H4 (cell line): ENCODE measurements at places on chromosomes 1 and 21.

DNA sequence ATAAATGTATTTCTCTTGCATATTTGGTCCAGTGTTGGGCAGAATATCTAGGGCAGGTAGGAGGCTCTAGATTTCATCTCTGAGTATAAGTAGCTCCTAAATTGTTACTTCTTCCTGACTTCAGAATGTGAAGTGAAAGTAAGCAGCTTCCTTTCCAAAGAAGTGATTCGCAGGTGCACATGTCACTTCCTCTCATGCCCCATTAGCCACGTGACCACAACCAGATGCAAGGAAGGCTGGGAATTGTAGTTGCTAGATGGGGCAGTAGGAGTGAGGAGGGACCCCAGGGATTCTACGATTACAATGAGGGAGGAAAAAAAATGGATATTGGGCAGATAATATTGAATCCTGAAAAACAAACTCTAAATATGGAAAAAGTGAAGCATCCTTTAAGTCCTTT is 113.2 kb upstream of the CYYR1 start:
- peak; percentile 84 for DNase-seq

GRCh38 chr1:50251702-50252101 is 143.0 kb downstream of the ELAVL4 start:
- no peak for DNase-seq

- no peak for DNase-seq
These were observed 16.2 kb downstream of the ROR1 start for GRCh38 chr1:63789856-63790605.

DNA sequence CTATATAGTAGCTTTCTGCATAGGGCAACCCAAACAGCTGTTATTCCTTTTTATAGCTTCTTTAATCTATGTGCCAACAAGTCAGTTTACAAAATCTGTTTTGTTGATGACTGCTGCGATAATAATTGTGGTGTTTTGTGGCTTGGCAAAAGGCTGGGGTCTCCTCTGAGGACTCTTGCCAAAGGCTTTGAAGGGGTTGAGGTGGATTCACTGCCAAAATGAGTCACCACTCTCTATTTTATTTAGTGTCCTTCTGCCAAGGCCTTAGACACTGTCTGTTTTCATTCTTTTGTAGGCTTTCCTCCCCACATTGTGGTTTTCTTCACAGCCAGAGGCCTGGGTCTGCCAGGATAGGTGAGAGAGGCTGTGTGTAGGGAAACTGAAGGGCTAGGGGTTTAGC is 161.8 kb downstream of the NFIA start:
- DNase-seq = peak; percentile 85

DNA sequence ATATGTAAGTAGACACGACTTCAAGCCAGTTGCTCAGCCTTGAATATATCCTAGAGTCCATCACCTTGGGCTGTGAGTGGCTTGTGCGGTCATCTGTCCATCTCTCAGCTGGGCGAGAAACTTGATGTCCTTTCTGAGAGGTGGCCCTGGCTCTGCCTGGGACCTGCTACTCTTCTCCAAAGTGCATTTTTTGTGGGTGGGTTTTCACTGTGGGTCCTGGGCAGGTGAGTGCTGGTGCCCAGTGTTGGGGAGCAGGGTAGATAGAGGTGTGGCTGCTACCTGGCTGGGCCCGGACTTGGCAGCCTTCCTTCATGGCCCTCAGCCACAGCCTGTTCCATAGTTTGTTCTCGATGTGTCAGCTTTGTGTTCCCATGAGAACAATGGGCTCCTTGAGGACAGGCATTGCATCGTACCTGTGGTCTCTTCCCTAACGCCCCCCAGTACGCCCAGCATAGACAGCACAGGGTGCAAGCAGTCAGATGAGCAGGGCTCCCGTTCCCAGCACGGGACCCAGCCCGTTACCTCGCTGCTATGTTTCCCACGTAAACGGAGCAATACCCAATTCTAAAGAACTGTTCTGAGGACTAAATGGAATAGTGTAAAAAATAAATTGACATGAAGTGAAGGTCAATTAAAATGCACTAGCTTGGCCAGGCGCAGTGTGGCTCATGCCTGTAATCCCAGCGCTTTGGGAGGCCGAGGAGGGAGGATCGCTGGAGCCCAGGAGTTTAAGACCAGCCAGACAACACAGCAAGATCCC is 877 bp upstream of the SLX9 start:
- DNase-seq = no peak

- no peak for DNase-seq
These were observed 109.2 kb upstream of the RUNX3 start for GRCh38 chr1:25039229-25039628.

DNA sequence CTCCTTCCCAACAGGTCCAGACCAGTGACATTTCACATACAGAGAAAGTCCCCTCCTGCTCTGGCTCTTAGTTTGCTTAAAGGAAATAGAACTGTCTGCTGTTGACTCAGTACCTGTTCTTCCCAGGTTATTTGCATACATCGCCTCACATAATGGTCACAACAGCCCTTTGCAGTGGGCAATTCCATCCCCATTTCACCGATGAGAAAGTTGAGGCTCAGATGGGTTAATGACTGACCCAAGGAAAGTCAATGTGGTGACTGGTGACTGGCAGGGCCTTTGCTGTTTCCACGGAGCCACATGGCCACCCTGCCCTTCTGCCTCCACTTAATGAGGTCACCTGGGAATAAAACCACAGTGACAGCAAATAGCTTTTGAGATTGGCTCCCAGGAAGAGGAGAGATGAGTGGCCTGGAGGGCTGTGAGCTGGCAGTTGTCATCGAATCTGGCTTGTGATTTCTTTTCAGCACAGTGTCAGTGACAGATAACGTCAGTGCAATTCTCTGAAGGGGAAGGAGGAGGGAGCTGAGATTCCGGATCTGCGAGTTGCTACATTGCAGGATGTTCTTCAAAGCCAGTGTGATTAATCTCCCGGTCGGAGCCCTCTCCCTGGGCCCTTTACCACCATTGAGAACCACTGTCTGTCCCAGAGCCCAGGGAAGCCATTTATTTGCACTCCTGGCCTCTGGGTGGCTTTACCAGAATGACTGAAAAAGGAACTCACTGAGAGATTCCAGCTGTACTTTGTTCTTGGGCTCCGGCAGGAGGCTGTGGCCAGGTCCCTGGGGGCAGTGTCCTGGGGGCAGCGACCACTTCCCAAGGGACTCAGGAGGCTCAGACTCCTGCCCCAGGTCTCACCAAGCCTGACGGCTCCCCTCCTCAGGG is 117.2 kb downstream of the CNIH3 start:
- DNase-seq = peak; percentile 56

GRCh38 chr21:43352568-43353281 is 74.2 kb downstream of the SIK1 start:
- no peak for DNase-seq

GRCh38 chr1:27884006-27884954 is 11.9 kb downstream of the THEMIS2 start:
- no peak for DNase-seq

GRCh38 chr21:46229133-46229922 is 754 bp upstream of the LSS start:
- DNase-seq = peak; percentile 38

- no peak for DNase-seq
These were observed 125.7 kb upstream of the PBX1 start for GRCh38 chr1:164433141-164433817.

DNA sequence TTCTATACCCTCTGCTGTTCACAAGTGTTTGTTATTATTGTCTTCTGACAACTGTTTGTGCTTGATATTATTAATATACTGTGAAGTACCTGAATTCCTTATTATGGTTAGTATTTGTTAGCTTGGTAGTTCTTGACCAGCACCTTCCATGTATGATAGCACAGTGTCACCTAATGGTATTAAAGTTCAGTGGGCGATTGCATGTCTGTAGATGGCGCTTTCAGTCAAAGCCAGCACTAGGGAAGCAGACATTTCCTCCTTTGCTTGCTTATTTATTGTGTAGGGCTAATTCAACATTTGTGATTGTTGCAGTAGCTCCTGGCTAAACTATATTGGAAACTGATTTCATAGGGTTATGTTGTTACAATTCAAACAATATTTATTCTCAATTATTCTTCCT is 218.0 kb downstream of the ZP4 start:
- peak; percentile 10 for DNase-seq

- DNase-seq = peak; percentile 22
These were observed 17.4 kb upstream of the KCNAB2 start for GRCh38 chr1:6028042-6028850.

DNA sequence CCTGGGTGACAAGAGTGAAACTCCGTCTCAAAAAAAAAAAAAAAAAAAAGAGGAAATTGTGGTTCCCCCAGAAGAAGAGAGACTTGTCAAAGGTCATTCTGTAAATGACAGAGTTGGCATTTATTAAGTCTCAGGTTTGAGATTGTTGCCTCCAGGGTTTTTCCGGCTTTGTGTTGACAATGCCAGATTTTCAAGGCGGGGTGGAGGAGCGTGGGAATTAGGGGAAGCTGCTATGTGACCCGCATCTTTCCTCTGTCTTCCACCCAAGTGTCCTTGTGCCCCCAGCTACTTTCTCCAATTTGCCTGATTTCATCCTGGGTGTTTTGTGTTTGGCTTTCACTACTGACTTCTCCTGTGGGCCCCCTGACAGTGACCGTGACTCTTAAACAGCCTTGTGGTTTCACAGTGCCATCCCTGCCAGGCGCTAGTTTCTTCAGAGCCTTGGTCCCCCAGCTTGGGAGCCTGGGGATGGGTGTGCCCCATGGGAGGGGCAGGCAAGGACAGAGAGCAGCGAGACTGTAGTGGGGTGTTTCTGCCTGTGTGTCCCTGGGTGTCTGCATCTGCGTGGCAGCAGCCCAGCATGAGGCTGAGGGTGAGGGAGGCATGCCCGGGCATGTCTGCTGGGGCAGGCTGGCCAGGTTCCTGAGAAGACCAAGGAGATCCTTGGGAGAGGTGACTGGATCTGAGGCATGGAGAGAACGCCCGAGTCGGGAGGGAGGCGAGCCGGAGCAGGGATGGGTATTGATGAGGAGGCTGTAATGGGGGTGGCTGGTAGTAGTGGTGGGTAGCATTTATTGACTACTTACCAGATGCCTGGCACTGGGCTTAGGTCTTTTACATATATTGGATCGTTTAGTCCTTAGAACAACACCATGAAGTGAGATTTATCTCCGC is 46.3 kb downstream of the IER5 start:
- peak; percentile 45 for DNase-seq

DNA sequence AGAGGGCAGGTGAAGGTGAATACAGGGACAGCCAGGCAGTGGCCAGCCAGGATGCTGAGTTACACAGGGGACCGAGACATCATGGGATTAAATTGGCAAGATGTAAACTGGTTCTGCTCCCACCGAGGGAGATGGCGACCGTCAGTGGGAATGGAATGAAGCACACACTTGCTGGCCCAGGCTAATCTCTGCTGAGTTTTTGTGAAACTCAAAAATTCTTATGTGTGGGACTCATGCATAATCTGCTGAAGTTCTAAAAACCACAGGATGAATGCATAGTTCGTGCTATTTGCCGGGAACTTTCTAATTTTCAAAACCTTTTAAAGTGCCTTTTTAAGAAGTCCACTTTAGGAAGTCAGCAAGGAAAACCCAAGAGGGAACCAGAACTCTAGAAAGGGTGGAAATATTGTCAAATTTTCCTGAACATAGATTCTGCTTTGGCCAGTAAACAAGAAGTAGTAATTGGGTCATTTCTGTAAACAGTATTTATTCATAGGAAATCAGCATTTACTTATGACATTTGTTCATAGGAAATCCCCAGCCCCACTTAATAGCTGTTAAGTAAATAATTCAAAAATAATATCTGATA is 85.4 kb upstream of the ROR1 start:
- no peak for DNase-seq

- DNase-seq = no peak
These were observed 7.0 kb downstream of the EXTL1 start for GRCh38 chr1:26028490-26028980.

DNA sequence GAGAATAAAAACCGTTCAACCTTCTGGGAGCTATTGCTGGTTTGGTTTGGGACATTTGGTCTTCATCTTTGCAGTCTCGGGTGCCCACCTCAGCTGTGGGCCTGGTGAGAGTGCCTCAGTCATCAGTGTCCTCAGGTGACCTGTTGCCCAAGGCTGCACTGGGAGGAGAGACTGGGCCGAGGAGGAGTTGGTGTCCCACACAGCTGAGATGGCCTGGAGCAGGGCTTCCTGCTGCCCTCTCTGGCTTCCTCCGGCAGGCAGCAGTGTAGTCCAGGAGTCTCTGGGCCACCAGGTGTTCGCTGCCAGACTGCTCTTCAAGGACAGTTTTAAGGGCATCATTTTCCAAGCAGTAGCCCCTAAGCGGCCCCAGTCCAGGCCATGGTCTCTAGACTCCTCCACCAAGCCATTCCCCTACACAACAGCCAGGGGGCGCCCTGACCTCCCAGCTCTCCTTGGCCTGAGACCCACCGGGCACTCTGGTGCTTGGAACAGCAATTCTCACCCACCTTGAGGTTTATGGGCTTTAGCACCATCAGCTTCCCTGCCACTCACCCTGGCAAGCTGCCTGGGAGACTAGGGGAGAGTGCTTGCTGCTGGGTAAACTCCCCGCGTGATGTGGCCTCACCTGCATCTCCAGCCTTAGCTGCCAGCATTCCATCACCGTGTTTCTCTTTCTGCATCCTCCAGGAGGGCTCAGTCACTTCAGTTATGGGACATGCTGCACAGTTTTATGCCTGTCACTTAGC is 9.1 kb upstream of the SYTL1 start:
- no peak for DNase-seq

- no peak for DNase-seq
These were observed 267.4 kb downstream of the KCNH1 start for GRCh38 chr1:210866532-210866931.

GRCh38 chr1:31033598-31033997 is 31.9 kb downstream of the PUM1 start:
- DNase-seq = no peak

- no peak for DNase-seq
These were observed 6.9 kb downstream of the MAPKAPK2 start for GRCh38 chr1:206691604-206692003.

DNA sequence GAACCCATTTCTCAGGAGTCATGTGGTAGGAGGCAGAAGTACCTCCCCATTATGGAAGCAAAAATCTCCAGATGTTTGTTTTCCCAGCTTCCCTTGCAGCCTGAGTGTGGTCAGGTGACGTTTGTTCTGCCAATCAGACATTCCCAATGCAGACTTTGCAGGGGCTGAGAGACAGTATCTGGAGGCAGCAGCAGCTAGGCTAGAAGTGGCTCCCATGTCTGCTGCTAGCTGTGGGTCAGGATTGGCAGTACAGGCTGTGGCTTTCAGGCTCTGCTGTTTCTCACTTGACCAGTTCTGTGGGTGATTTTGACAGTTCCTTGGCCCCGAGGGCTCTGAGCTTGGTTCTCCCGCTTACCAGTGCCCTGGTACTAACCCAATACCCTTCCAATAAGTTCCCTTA is 58.6 kb upstream of the NBPF3 start:
- DNase-seq = no peak

DNA sequence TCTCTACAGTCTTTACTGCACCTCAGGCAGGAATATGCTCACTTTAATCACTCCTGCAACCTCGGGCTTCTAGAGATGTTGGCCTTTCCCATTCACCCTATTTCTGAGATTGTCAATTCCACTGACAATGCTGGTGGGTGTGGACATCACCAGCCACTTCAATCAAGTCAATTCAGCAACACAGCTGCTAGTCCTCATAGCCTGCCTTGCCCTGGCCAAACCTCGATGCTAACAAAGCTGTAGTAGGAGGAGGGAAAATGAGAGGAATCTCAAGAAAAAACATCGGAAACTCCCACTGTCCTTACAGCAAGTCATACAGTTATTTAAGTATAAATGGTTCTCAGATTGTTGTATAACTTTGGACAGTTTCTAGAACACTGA is 155.0 kb downstream of the KCNH1 start:
- no peak for DNase-seq

- DNase-seq = peak; percentile 7
These were observed at the start of gene UAP1 for GRCh38 chr1:162561616-162562469. Gene UAP1 (plus strand): TSS chr1:162561722. CDS start chr1:162566069, 4,347 bp downstream.

- no peak for DNase-seq
These were observed 1.1 kb downstream of the PATJ start for GRCh38 chr1:61743431-61743705.

- DNase-seq = no peak
These were observed 84.5 kb upstream of the LRRC7 start for GRCh38 chr1:69483246-69483645.
